Activated naive CD4-positive, alpha-beta T cell treated with Interleukin-2 at 50 U/mL for 16 hours (primary cell): ENCODE measurements at places on chromosomes 11 and 22.
A peak's percentile ranks its signal among the peaks of the same experiment; 100 is the strongest.

- no peak for DNase-seq
Observed at GRCh38 chr11:111303461-111303860, 5.1 kb downstream of the POU2AF3 start.

DNA sequence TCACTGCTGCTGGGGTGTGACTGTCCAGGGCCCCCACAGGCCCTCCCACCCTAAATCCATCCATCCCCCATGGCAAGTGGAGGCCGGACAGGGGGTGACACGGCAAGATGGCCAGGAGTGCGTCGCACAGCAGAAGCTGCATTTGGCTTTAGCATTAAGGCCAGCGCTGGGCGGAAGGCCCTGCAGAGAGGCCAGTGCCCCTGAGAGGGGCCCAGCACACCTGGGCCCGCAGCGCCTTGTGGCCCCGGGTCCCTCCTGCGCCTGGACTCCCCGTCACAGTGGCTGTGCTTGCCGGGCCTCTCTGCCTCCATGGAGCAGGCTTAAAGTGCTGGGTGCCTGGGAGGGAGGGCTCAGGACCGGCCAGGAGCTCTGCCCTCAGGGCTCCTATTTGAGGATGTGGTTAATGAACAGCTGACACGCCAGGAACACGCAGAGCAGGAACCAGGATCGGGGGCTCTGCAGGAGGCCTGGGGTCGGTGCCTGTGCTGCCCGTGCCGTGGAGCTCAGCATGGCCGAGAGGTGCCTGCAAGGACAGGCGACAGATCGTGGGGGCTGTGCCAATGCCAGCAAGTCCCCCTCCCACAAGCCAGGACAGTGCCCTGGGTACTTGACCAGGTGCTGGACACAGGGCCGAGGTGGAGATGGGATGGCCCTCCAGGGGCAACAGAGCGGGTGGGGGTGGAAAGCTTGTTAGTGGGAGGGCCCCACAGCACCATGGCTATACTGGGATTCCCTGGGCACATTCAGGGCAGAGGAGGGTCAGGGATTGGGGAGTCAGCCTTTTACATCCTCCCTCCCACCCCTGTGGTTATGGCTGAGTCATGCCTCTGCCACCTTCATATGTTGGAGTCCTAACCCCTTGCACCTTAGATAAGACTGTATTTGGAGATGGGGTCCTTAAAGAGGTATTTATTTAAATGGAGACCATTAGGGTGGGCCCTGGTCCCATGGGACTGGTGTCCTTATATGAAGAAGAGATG, 30.9 kb upstream of the CARS1 start:
- DNase-seq = no peak

- DNase-seq = no peak
Observed at GRCh38 chr22:38981005-38981991, 849 bp upstream of the APOBEC3B start.

DNA sequence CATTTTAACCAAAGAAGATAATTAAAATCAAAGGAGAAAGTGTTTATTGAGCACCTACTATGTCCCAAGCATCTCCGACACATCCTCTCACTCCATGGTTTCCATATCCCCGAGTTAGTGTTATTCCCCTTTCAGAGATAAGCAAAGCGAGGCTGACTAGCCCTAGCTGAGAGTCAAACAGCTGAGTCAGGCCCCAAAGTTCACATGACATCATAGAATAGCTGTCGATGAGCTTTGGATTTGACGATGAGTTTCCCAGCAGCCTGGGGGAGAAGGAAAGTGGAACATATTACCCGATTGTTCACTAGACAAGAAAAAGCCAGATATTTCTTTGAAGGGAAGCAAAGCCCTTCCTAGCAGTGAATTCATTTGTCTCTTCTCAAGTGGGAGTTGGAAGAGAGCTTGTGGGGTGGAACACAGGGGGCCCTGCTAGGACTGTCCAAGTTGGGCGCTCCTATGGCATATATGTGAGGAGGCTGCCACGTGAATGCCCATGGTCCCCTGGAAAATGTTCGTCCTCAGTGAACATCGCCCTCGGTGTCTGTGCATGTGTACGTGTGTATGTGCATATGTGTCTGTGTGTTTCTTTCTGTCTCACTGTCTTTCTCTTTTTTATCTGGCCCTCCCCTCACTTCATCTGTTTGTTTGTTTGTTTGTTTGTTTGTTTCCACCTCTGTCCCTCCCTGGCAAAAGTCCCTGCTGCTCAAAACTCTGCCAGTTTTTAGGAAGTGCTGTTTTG, 493 bp upstream of the CYTH4 start:
- peak; percentile 37 for DNase-seq

DNA sequence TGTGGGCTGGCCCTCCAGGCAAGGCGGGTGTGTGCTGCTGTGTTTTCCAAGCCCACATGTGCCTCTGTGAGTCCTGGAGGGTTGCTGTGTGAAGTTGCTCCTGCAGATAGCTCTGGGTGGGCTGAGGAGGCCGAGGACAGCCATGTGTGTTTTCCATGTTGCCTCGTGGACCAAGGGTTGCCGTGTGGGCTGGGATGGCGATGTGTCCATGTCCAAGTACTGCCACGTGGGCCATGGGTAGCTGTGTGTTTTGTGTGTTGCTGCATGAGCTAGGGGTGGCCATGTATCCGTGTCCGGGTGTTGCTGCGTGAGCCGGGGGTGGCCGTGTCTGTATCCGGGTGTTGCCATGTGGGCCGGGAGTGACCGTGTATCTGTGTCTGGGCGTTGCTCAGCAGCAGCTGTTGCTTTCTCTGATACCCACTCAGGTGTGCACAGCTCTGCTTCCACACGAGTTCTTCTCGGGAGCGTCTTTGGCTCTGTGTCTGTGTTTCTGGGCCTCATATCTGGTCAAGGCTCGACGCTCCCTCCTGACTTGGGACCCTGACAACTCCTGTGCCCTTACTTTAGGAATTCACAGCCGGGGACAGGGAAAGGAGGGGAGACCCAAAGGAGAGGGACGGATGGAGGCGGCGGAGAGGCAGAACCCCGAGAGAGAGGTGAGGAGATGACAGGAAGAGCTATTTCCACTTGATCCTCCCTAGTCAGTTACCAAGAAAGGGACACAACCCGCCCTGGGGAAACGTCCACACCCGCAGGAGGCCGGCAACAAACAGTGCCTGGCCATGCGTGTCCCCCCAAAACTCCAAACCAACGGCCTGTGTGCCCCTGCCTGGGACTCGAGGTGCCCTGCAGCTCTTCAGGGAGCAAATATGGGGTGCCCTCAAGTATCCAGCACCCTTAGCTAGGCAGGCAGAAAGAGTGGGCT, 83.1 kb downstream of the PHF21B start:
- no peak for DNase-seq

DNA sequence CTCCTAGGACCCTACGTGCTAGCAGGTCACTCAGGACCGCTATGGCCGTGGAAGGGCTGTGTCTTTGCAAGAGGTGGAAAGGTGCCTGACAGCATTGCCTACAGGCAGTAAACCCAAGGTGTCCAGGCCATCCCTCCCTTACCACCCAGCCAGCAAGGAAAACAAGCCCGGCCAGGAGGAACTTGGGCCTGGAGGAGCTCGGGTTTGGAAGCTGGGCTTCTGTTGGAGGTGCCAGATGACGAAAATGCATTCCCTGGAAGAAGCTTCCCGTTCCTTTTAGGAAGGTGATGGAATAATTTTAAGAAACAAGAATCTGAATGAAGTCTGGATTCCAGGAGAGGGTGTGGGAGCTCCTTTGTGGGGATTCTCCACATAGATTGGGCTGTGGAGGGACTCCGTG, 23.6 kb downstream of the FBLN1 start:
- DNase-seq = no peak

DNA sequence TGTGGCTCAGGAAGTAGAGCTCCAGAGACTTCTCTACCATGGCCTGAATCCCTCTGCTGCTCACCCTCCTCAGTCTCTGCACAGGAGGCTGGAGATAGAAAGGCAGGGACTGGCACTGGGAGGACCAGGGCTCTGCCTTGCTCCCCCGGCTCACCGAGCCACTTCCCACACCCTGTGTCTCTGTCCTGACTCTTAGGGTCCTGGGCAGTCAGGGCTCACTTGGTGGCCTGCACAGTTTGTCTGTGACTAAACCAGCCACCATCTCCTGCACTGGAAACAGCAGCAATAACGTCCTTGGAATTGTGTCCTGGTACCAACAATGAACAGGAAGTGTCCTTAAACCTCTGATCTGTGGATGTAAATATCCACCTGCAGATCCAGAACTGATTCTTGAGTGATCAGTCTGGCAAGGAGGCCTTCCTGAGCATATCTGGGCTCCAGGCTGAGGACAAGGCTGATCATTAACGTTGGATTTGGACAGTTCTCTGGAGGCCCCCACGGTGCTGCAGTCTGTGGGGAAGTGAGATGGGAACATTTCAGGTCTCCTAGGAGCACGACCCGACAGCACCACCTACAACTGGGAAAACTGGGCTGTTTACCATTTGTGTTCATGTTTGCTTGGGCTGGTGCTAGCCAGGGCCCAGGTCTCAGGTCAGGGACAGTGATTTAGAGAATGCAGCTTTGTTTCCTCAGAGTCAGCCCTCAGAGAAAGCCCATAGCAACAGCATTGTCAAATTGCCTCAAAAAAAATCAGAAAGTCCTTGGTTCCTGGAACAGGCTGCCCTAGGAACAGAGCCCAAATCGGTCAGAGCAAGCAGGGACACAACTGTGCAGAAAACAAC, 82.5 kb downstream of the ZNF280B start:
- no peak for DNase-seq

- no peak for DNase-seq
Observed at GRCh38 chr22:36193577-36193976, 8.0 kb downstream of the APOL4 start.

- no peak for DNase-seq
Observed at GRCh38 chr11:104279587-104279986, 115.6 kb upstream of the PDGFD start.

- no peak for DNase-seq
Observed at GRCh38 chr11:67178878-67179277, 59.8 kb downstream of the KDM2A start.

- DNase-seq = no peak
Observed at GRCh38 chr11:107924306-107924705, 3.9 kb upstream of the RAB39A start.

- no peak for DNase-seq
Observed at GRCh38 chr11:119651802-119652584, 77.0 kb downstream of the NECTIN1 start.

GRCh38 chr11:64222651-64223000, 3.4 kb downstream of the TRPT1 start:
- DNase-seq = no peak

DNA sequence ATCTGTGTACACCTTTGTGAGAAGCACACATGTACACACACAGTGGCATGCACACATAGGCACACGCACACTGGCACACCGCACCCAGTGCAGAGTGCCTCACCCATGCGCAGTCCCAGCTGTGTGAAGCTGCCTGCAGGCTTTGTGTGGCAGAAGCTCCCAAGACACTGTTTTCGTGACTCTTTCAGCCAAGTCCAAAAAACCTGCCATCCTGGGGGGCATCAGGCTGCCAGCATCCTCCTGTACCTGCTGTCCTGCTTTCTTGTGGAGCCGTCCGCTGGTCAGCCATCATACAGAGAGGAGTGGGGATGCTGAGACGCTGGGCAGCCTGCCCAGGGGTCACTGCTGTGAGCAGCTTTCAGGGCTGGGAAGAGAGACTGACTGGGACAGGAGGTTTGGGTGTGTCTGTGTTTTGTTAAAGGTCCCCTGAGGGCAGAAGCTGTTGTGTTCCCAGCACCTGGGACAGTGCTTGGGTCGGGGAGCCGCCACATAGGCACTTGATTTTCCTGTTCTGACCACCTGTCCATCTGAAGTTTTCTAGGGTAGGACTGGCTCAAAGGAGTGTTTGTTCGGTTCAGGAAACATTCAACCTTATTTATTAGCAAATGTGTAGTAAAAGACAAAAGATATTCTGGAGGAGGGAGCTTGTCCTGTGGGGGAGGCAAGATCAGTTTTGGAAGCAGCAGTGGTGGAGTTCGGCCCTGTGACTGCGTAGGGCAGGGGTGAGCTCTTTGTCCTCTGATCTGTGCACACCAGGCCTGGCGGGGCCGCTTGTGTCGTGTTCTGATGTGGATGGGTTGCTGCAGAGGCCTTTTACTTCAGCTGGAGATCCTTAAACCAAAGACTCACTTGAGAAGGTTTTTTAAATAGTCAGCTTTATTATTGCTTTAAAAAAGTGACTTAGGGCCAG, 29.7 kb downstream of the AP2A2 start:
- no peak for DNase-seq

- no peak for DNase-seq
Observed at GRCh38 chr11:23211221-23211620, 350.9 kb upstream of the CCDC179 start.

- no peak for DNase-seq
Observed at GRCh38 chr11:95576146-95576845, 213.3 kb downstream of the FAM76B start.

GRCh38 chr11:76732643-76733042, 50.5 kb upstream of the TSKU start:
- DNase-seq = no peak

GRCh38 chr11:117822074-117823033, 2.2 kb downstream of the FXYD2 start:
- peak; percentile 57 for DNase-seq

GRCh38 chr11:45580399-45580798, 85.0 kb downstream of the CHST1 start:
- DNase-seq = no peak

- no peak for DNase-seq
Observed at GRCh38 chr11:47099214-47099917, 77.3 kb downstream of the ARFGAP2 start.

GRCh38 chr11:19458231-19458630, 217.5 kb upstream of the E2F8 start:
- no peak for DNase-seq

DNA sequence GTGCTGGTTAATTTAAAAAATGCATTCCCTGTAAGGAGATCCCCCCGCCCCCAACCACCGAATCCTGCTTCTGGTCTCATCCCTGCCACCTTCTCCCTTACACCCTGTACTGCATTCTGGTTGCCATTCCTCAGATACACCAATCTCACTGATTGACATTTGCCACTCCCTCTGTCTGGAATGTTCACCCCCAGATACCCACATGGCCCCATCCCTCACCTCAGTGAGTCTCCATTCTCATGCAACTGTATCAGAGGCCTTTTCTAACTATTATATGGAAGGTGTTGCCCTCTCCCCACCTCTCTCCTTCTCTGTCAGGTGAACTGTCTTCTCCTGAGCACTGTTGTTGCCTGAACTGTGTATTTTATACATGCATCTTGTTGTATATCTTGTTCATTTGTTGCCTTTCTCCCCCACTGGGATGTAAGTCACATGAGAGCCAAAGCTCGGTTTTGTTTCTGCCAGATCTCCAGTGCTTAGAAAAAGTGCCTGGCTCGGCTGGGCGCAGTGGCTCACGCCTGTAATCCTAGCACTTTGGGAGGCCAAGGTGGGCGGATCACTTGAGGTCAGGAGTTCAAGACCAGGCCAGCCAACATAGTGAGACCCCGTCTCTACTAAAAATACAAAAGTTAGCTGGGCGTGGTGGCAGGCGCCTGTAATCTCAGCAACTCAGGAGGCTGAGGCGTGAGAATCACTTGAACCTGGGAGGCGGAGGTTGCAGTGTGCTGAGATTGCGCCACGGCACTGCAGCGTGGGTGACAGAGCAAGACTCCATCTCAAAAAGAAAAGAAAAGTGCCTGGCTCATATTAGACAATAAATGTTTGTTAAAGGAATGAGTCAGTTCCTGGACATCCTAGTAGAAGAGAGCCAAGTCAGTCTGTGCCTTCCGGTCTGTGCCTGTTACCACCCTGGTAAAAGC, 61.0 kb downstream of the TNRC6B start:
- peak; percentile 40 for DNase-seq

GRCh38 chr11:36009473-36009872, 65.6 kb downstream of the LDLRAD3 start:
- DNase-seq = no peak

GRCh38 chr11:64690235-64690634, 32.8 kb downstream of the NRXN2 start:
- DNase-seq = no peak
